ENCODE measurements at places on chromosomes 12 and 14. TPM values are rescaled to one million over a fixed set of nuclear protein-coding genes. Genes with fewer than 3 reads are reported as not detected.

Gene SLC2A14
- not detected for total RNA-seq

Gene SPIC
- total RNA-seq = not detected

Gene AACS
- 54.6 TPM for total RNA-seq

Gene TOX4
- 105 TPM for total RNA-seq

- peaks cover 15% of the 10 kb centered on the region for H3K4me1 ChIP-seq
- peak overlapping the region; percentile 64 for H3K27ac ChIP-seq
- H3K36me3 ChIP-seq = no peaks in the 10 kb centered on the region
Measured at GRCh38 chr14:51652168-51653078, 713 bp downstream of the FRMD6 start.

DNA sequence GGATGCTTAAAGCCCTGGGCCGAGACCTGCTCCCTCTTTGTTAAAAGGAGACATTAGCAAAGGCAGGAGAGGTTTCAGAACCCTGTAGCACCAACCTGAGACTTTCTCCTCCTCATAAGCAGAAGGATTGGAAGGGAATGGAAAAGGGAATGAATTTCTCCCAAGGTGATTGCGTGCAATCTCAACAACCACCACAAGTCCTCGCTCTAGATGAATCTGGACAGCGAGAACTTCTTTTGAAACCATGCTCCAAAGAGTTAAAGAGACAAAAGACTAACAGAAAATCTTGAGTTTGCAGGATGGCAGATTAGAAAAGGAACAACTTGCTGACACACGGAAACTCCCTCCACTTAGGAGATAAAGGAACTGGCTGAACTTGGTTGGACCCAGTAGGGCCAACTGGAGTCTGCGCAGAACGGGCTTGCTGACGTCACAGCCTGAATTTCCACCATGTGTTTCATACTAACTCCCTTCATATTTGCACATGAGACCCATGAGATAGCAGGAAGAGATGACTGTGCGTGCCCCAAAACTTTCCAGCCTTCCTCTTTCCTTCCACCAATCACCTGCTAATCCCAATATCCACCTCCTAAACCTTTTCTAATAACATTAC, 137.0 kb downstream of the PTPN11 start:
- no peaks in the 10 kb centered on the region for H3K36me3 ChIP-seq
- H3K4me1 ChIP-seq = no peaks in the 10 kb centered on the region
- H3K4me3 ChIP-seq = no peak overlapping the region

GRCh38 chr14:100677554-100678468, 48.9 kb upstream of the DLK1 start:
- no peak for DNase-seq
- no peaks in the 10 kb centered on the region for H3K36me3 ChIP-seq

GRCh38 chr14:67577181-67577808, 22.8 kb downstream of the PIGH start:
- no peaks in the 10 kb centered on the region for H3K27me3 ChIP-seq
- no peak overlapping the region for H3K27ac ChIP-seq
- DNase-seq = peak; percentile 41
- H3K36me3 ChIP-seq = no peaks in the 10 kb centered on the region
- no peaks in the 10 kb centered on the region for H3K4me1 ChIP-seq
- H3K4me3 ChIP-seq = no peak overlapping the region

DNA sequence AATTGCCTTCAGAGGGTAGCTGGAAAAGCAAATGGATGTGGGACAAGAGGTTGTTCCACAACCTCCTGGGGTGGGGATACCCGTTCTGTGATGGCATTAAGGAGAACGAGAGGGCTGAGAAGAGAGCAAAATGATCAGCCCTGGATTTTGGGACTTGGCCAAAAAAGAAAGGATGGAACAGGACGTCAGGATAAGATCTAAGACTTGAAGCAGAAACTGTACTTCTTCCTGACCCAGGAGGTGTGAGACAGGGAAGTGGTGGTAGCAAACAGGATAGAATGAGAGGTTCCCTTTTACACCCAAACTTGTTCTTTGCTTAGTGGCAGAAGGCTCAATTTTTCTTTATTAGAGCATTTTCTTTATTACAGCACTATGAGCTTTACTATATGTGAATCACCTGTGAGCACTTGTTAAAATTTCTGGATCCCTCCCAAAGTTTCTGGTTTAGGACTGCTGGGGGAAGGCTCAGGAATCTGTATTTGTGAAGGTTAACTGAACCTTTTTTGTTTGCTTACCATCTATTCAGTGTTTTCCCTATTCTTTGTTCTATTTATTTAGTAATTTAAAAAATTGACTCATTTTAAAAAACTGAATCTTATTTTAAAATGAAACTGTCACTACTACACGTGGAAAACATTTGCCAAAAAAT, 59.2 kb downstream of the ERC1 start:
- no peaks in the 10 kb centered on the region for H3K27me3 ChIP-seq
- no peak overlapping the region for H3K27ac ChIP-seq
- H3K4me3 ChIP-seq = no peak overlapping the region
- peaks cover 8% of the 10 kb centered on the region for H3K4me1 ChIP-seq
- no peak for DNase-seq
- H3K36me3 ChIP-seq = no peaks in the 10 kb centered on the region

DNA sequence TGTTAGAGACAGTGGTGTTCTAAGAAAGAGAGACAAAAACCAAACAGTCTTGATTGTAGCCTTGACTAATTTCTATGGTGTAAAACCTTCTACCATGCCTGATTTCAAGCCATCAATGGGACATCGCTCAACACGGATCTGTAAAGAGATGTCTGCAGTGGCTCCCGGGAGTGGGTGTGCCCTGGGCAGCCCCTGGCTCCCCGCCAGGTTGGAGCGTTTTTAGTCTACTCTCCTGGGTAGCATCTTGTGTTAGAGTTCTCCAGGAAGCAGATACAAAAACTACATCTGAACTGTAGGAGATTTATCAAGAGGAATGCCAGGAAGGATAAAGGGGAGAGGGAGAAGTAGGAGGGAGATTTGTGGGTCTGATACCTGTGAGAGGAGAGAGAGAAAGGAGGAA, 1212.9 kb downstream of the BCL11B start:
- no peaks in the 10 kb centered on the region for H3K36me3 ChIP-seq
- H3K27me3 ChIP-seq = peaks cover 19% of the 10 kb centered on the region
- H3K27ac ChIP-seq = no peak overlapping the region
- DNase-seq = no peak
- H3K4me3 ChIP-seq = no peak overlapping the region

GRCh38 chr14:74804219-74804825, 41.2 kb downstream of the YLPM1 start:
- H3K4me3 ChIP-seq = no peak overlapping the region
- H3K27me3 ChIP-seq = no peaks in the 10 kb centered on the region
- no peaks in the 10 kb centered on the region for H3K4me1 ChIP-seq
- peaks cover 15% of the 10 kb centered on the region for H3K36me3 ChIP-seq
- no peak for DNase-seq
- no peak overlapping the region for H3K27ac ChIP-seq

GRCh38 chr12:114936148-114937079, 252.4 kb upstream of the TBX3 start:
- H3K4me3 ChIP-seq = no peak overlapping the region
- H3K27me3 ChIP-seq = no peaks in the 10 kb centered on the region
- H3K36me3 ChIP-seq = no peaks in the 10 kb centered on the region
- H3K27ac ChIP-seq = no peak overlapping the region
- no peak for DNase-seq

GRCh38 chr12:105492591-105493545, 162.4 kb downstream of the C12orf75 start:
- H3K27me3 ChIP-seq = peaks cover 2% of the 10 kb centered on the region
- no peak for DNase-seq
- no peak overlapping the region for H3K27ac ChIP-seq
- no peaks in the 10 kb centered on the region for H3K4me1 ChIP-seq
- no peak overlapping the region for H3K4me3 ChIP-seq

GRCh38 chr14:104421401-104421821, 158.2 kb upstream of the C14orf180 start:
- peaks cover 3% of the 10 kb centered on the region for H3K27me3 ChIP-seq
- H3K27ac ChIP-seq = no peak overlapping the region
- DNase-seq = no peak
- H3K4me3 ChIP-seq = no peak overlapping the region

- H3K27me3 ChIP-seq = no peaks in the 10 kb centered on the region
- H3K27ac ChIP-seq = no peak overlapping the region
- H3K4me3 ChIP-seq = no peak overlapping the region
- no peaks in the 10 kb centered on the region for H3K4me1 ChIP-seq
- peak; percentile 59 for DNase-seq
Measured at GRCh38 chr12:34401659-34402227, 379.4 kb downstream of the ALG10 start.

GRCh38 chr14:99570544-99571302, 33.3 kb downstream of the CCDC85C start:
- H3K27me3 ChIP-seq = no peaks in the 10 kb centered on the region
- H3K27ac ChIP-seq = no peak overlapping the region
- no peaks in the 10 kb centered on the region for H3K36me3 ChIP-seq
- H3K4me1 ChIP-seq = no peaks in the 10 kb centered on the region
- no peak for DNase-seq
- no peak overlapping the region for H3K4me3 ChIP-seq

- no peak for DNase-seq
- peak overlapping the region; percentile 65 for H3K27ac ChIP-seq
- no peaks in the 10 kb centered on the region for H3K36me3 ChIP-seq
- no peaks in the 10 kb centered on the region for H3K27me3 ChIP-seq
- H3K4me3 ChIP-seq = peak overlapping the region; percentile 88
- peaks cover 20% of the 10 kb centered on the region for H3K4me1 ChIP-seq
Measured at GRCh38 chr14:81169711-81170103, 51.1 kb downstream of the GTF2A1 start.

- no peak overlapping the region for H3K27ac ChIP-seq
- no peaks in the 10 kb centered on the region for H3K27me3 ChIP-seq
- no peaks in the 10 kb centered on the region for H3K36me3 ChIP-seq
- DNase-seq = no peak
- no peak overlapping the region for H3K4me3 ChIP-seq
Measured at GRCh38 chr12:19304149-19304750, 135.0 kb upstream of the AEBP2 start.

- no peak overlapping the region for H3K27ac ChIP-seq
- DNase-seq = peak; percentile 63
- peaks cover 11% of the 10 kb centered on the region for H3K36me3 ChIP-seq
Measured at GRCh38 chr14:35687335-35687939, 121.7 kb downstream of the RALGAPA1 start.
